Omental fat pad (tissue), 4 donors: ENCODE measurements at places on chromosomes 6 and 20. TPM values are rescaled to one million over a fixed set of nuclear protein-coding genes. Genes with fewer than 3 reads are reported as not detected.

The GPSM3 gene
- 9.7 TPM for total RNA-seq

DNA sequence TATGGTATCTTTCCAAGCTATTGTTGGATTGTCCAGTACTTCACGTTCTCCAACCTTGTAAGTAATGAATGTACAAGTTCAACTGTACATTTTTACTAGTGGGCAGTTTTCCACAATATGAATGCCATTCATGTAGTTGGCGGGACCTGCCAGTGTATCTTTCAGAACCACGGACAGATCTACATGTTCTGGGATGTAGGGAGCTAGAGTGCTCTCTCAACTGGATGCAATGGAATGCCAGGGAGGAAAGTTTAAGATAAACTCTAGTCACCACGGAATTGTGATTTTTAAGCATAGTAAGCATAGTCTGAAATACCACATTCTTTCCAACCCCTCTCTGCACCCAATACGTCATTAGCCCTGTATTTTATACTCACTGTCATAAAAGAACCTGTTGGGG, 21.5 kb upstream of the HLA-C start:
- DNase-seq: no peak

- no peak for DNase-seq
These were observed 698.1 kb downstream of the DHX35 start for GRCh38 chr20:39660226-39660625.

The COL20A1 gene
- total RNA-seq: not detected

DNA sequence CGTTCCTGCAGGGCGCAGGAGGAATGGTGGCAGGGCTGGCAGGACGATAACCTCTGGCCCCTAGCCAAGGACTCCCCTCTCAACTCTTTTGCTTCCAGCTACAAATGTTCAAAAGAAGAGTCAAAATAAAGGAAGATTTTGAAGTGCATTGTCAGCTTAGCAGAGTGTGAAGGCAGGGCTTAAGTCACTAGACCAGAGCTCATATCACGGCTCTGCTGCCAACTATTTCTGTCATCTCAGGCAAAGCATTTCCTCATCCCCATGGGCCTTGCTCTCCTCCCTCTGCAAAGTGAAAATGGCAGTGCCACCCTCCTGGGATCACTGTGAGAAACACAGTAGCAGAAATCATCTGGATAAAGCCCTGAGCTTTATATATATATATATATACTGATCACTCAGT, 36.7 kb downstream of the CFAP61 start:
- no peak for DNase-seq

GRCh38 chr6:137722749-137723272, 144.2 kb upstream of the TNFAIP3 start:
- no peak for DNase-seq

DNA sequence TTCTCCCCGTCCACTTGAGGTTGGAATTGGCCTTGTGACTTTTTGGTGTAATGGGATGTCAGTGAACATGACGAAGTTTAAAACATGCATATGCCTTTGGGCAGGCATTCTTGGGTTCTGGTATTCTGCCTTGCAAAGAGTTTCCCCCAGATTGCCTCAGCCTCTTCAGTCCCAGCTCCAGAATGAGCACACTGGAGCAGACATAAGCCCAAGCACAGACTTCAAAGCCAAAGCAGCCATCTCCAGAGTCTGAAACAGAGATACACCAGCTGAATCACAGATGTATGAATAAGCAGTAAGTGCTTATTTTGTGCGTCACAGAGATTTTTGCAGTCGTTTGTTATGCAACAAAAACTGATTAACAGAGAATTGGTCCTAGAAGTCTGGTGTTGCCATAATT, 546.0 kb downstream of the FRK start:
- DNase-seq: no peak

The NEDD9 gene
- total RNA-seq: 125 TPM

DNA sequence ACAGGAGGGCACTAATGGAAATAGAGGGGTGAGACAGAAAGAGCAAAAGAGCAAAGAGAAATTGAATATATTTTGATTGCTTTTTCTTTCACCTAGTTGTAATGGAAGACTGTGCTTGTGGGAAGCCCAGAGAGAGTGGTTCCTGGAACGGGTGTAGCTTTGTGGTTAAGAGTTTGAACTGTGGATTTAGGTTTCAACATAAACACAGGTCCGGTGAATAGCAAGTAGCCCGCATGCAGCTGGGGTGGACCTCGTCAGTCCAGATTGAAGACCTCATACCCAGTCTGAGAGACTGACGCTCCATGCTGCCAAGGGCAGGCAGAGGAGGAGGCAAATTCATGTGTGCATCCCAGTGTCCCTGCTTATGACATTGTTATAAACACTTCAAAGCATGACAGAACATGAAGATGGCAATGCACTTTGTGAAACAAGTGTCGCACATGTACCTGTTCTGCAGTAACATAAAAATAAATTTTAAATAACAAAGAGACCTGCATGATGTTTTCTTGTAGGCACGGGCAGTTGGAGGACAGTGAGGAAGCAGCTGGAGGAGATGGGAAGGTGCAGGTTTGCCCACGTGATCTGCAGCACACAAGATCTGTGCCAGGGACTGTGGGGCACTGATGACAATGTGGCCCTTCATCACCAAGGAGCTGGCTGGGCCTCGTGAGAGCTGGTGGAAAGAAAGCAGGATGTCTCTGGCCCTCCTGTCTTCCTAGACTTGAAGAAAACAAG, 220.5 kb upstream of the SSTR4 start:
- DNase-seq: no peak

DNA sequence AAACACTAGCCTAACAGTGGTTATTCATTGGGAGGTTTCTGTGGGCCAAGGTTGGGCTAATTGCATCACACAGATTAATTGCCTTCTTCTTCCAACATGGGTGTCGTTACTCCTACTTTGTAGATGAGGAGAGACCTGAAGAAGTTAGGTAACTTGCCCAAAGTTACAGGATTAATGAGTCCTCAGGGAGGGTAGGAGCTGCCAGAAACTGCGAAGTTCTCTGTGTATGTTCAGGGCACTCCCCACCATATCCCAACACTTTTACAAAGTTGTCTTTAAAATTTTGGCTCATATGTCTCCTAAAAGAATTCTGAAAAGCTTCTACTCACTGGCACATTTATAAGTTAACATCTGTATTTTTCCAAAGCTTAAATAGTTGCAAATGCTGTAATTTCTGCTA, 323.5 kb upstream of the HSF2 start:
- DNase-seq: no peak

The MAS1 gene
- not detected for total RNA-seq

The OPRM1 gene
- total RNA-seq: not detected
